ELF-1 (cell line): ENCODE measurements at places on chromosomes 2 and 18.

- peak; percentile 15 for DNase-seq
Measured at GRCh38 chr2:31235504-31235902, 1.6 kb downstream of the EHD3 start.

DNA sequence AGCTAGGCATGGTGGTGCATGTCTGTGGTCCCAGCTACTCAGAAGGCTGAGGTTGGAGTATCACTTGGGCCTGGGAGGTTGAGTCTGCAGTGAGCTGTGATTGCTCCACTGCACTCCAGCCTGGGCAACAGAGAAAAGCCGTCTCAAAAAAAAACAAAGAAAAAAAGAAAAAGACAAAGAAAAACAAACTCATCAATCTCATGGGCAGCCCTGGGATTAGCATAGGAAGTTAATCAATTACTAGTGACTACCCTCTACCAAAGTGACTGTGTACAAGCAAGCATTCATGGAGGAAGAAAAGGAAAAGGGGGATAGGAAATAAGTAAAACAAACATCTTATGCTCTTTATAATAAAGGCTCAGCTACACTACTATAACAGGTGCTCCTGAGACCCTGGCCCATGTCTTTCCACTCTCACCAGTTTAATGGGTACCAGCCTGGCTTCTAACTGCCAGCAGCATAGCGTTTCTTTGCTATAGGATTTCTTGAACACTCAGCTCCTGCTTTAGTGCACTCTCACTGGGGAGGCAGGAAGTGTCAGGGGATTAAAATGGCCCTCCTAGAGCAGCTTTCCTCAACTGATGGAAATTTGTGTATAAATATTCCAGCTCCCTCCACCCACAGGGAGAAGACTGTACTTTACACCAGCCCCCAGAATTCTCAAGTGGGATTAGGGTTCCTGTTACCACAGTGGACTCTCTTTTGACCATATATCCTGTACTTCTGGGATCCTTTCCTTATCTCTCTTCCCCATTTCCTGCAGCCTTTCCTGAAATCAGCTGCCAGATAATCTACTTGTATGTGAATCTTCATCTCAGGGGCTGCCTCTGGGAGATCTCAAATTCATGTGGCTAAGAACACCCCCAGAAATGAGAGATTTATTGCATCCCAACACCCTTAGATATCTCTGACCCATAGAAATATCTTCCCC, 91.3 kb upstream of the GLS start:
- DNase-seq, result no peak

DNA sequence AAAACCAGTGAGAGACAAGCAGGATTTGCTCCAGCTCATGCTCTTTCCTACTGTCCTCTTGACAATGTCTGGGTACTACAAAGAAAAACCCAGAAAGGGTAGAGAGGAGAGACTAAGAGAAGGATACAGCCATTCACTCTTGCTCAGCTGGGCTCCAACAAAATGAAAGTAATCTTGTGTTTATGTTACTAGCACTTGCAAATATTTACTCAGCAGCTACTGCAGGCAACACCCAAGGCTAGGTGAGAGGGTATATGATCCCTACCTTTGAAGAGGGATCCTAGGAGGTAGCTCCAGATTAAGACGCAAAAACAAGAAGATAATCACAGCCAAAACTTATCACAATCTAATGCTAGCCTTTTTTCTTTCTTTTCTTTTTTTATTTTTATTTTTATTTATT, 329.6 kb upstream of the ACVR2A start:
- DNase-seq, result no peak

GRCh38 chr2:39947294-39948015, 168.4 kb upstream of the THUMPD2 start:
- no peak for DNase-seq

GRCh38 chr18:51361130-51361860, 163.8 kb upstream of the MEX3C start:
- DNase-seq, result peak; percentile 25

GRCh38 chr2:221235941-221236340, 336.2 kb downstream of the EPHA4 start:
- DNase-seq, result no peak

DNA sequence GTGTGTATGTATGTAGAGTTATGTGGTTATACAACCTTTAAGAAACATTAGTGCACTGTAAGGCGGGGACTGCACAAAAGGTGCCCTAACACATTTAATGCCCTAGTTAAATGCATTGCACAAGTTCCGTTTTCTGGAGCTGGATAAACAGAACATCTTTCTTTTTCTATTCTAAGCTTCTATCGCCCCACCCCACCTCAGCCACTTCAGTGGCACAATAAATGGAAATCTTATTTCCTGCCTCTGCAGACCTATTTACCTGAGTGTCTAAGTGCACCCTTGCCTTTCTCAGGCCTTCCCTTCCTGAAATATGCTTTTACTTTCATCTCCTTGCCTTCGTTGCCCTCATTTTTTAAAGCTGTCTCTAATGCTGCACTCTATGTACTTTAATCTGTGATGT, 123.5 kb downstream of the TANC1 start:
- no peak for DNase-seq

DNA sequence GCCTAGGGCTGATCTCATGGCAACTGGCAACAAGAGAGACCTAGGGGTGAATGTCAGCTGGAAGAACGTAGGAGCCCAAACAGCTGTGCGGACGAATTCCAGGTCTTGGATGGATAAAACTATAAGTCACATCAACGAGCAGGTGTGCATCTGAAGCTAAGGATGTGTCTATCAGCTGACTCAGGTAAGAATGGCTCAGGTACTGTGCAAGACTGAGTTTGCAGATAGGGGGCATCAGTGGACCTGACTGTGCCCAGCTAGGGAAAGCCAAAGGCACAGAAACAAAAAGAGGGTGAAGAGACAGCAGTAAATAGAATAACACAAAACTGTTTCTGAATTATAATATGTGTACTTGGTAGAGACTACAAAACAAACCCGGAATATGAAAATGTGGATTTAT, 357.3 kb downstream of the ZEB2 start:
- peak; percentile 51 for DNase-seq

DNA sequence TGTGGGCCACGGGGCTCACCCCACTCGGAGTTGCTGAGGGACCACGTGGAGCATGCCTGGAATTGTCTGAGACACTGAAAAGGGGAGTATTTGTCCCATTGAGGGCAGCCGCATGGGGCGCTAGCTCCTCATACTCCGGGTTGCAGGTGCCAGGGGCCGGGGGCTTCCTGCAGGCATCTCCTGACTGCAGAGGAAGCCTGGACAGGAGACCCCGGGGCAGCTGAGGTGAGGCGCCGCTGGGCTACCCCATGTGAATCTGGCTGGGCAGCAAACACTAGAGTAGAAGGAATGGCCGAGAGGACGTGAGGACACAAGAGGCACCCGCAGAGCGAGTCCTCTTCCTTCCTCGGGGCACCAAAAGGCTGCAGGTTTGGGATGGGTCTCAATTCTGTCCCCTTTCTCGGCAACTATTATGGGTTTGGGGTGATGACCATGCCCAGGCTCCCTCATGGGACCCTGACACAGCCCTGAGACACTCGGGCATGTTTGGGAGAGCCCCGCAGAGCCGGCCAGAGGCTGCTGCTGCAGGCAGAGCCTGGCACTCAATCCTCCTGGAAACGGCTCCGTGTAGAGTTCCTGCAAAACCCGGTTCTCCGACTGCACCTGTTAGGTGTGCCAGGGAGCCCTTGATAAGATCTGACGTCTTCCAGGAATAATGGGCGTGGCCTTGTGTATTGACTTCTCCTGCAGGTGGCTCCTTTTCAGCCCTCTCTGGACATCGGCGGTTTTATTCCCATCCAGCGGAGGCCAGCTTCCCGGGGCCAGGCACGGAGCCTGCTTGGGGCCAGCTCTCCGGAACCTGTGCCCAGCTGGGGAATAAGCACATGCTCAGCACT, 77.0 kb downstream of the CTIF start:
- no peak for DNase-seq

DNA sequence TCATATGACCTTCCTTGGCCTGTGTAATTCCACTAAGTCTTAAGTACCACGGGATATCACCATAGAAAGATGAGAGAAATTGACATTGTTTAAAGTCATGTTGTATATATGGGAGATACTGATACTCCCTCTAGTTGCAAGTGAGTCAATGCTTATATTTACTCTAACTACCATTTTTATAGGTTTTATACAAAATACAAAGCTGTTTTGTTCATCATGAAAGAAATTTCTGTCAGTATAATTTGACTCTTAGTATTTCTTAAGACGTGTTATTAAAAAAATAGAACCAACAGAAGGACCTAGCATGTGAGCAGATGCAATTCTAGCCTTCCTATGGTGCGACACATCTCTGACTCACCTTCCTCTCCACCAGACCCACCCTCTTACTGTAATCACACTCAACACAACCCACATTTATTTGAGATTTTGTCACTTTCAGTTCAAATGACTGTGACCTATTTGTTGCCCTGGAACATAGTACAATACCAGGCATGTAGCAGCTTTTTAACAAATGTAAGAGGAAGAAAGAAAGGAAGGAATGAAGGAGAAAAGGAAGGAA, 453.1 kb downstream of the CMPK2 start:
- no peak for DNase-seq
